NCI-H510A treated with DMSO at 0.1 percent for 48 hours (cell line): ENCODE measurements at places on chromosomes 5 and 9.

DNA sequence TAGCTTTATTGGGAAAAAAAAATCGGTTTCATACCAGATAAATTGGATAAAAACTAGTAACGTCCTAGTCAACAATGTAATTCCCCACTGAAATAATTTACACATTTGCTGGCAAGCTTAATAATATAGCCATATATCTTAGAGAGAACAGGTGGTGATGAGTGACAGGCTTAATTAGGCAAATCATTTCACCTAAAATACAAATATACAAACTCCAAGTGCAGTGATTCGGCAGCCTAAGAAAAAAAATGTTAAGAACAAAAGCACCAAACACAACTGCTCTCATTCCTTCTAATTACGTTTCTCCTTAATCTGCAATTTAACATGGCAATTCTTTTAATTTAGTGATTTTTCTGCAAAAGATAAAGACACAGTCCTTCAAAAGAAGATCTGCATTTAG, 56.0 kb upstream of the SLC25A51 start:
- no peak for DNase-seq

GRCh38 chr5:76331126-76331525, 72.0 kb upstream of the IQGAP2 start:
- DNase-seq, result no peak

GRCh38 chr5:62649476-62650113, 71.0 kb downstream of the LRRC70 start:
- DNase-seq, result peak; percentile 11

GRCh38 chr9:109652971-109653370, 127.0 kb upstream of the PALM2AKAP2 start:
- no peak for DNase-seq

DNA sequence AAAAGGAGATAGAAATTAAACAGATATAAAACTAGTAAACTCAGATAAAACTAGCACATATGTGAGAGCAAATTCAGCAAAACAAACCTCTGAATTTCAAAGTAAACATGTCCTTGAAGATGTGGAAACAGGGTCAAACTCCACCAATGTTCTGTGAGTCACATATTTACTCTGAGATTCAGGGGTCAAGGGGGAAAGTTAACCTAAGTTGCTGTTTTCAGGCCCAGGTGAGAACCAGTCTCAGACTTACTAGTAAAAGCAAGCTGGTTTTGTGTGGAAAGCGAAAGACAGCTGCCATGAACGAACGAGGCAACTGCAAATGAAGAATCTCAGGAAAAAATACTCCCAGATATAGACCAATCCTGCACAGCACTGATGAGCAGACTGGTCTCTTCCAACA, 29.0 kb downstream of the PSMB7 start:
- peak; percentile 40 for DNase-seq

GRCh38 chr5:80755626-80756025, 100.8 kb upstream of the DHFR start:
- no peak for DNase-seq

- DNase-seq, result no peak
Measured at GRCh38 chr9:132702254-132702653, 32.0 kb downstream of the GTF3C4 start.

DNA sequence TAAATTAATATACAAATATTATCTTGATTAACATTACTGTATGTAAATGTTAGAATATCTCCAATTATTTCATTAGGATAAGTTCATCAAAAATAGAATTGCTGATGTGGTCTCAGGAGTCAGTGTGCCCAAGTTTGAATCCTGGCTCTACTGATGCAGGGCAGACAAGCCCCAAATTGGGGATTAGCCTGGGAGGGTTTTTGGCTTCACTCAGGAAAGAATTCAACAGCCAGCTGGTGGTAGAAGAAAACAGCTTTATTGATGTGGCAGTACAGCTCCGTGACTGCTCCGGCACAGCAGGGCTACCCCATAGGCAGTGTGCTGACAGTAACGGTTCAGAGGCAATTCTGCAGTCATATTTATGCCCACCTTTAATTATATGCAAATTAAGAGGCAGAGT, 32.5 kb downstream of the COL27A1 start:
- DNase-seq, result no peak

- no peak for DNase-seq
Measured at GRCh38 chr5:114362197-114362976, 517 bp downstream of the KCNN2 start.

DNA sequence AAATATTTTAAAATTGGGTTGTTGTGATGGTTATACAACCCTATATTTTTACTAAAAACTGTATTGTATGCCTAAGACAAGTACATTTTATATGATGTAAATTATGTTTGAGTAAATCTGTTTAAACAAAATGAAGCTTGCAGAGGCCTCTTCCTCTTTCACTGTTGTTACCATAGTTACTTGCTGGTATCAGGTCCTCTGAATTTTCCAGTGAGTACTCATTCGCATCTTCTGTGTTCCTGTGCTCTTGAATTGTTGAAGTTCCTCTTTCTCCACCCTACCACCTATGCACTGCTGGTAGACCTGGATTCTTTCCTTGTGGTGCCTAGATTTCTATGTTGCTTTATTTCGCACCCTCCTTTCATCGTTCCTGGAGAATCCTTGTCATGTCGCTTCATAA, 938.5 kb upstream of the ACO1 start:
- no peak for DNase-seq

- no peak for DNase-seq
Measured at GRCh38 chr5:98200726-98201541, 572.5 kb upstream of the RGMB start.

DNA sequence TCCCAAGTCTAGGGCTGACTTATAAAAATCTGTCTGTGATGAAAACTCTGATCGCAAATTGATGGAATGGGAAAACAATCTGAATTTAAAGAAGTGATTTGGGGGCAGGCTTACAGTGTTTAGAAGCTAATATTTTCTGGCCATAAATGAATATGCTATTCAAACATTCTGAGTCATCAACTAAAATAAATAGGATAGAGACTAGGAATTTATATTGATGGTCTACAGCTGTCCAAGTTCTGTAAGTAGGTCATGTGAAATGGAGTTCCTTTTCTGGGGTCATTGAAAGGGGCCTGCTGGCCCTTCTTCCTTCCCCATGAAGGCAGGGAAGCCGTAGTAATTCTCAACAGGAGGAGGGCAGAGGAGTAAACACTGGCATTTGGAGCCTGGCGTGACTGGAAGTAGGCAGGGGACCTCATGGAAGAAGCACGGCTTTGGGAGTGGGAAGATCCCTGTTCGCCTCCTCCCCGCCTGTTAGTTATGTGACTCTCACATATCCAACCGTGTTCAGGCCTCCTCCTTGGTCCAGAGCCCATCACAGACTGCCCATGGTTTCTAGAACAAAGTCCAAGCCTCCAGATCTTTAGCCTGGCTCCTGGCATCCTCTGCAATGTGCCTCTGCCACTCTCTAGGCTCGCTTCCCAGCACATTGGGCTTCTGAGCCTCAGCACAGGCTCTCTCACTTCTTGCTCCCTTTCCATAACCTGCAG, 31.7 kb downstream of the ALG2 start:
- DNase-seq, result no peak

DNA sequence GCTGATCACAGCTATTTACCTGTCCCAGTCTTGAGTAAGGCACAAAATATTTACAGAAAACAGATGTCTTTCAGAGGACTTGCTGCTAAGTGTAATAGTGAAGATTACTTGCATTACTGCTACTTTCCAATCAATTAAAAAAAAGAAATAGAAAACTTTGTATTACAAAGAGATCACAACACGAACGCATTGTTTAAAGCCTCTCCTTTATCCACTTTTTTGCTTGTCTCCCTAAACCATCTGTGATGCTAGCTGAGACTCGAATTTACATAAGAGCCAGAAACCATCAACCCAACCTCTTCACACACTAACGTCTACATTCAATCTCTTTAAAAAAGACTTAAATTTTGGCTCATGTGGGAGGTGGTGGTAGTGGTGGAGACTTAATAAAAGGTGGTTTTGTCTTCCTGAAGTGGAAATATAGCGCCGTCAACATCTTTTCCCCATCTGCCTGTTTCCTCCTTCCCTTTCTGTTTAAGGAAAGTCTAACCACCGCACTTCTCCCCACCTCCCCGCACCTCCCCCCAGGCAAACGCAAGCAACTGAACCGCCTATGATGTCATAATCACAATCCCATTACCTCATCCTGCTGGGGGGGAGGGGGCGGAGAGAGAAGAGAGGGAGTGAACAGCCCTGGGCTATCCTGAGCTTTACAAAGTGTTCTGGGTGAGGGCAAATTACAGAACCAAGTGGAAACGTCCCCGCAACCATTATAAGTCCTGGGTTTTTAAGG, 948 bp upstream of the FAM53C start:
- DNase-seq, result peak; percentile 79

- no peak for DNase-seq
Measured at GRCh38 chr5:103523319-103523718, 39.3 kb downstream of the NUDT12 start.

- DNase-seq, result no peak
Measured at GRCh38 chr5:153168241-153168640, 322.2 kb upstream of the GRIA1 start.

GRCh38 chr5:172616730-172617129, 24.3 kb upstream of the NEURL1B start:
- DNase-seq, result no peak

- no peak for DNase-seq
Measured at GRCh38 chr5:32147236-32147635, 26.9 kb downstream of the GOLPH3 start.

GRCh38 chr9:27276193-27277030, 20.5 kb downstream of the EQTN start:
- peak; percentile 51 for DNase-seq

- no peak for DNase-seq
Measured at GRCh38 chr5:871596-872298, 20.9 kb downstream of the BRD9 start.

DNA sequence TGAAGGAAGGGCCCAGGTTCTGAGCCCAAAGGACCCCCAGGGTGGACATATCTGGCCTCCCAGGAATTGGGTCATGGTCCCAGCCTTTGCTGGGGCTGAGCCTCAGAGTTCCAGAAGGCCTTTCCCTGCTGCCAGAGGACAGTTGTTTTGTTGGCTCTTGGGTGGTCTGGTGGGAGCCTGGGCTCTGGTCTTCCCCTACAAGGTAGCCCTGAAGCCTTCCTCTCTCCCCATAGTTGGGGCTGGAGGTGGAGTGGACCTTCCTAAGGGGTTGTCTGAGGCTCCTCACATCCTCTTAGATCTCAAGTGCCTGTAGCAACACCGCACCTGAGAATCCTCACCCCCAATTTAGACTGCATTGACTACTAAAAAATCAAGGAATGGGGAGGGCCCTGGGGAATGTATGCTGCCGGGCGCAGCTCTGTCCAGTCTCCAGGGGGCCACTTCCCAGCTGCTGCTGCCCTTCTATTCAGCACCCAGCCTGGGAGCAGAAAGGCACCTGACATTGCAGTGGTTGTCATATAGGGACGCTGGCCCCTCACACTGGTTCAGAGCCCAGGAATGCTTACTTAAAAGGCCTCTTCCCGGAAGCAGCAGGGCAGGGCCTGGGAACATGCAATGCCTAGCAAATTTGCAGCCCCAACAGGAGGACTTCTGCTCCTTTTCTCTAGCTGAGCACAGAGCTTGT, 66.4 kb downstream of the IL31RA start:
- no peak for DNase-seq

GRCh38 chr9:133837627-133838597, 99.8 kb upstream of the SARDH start:
- DNase-seq, result no peak

DNA sequence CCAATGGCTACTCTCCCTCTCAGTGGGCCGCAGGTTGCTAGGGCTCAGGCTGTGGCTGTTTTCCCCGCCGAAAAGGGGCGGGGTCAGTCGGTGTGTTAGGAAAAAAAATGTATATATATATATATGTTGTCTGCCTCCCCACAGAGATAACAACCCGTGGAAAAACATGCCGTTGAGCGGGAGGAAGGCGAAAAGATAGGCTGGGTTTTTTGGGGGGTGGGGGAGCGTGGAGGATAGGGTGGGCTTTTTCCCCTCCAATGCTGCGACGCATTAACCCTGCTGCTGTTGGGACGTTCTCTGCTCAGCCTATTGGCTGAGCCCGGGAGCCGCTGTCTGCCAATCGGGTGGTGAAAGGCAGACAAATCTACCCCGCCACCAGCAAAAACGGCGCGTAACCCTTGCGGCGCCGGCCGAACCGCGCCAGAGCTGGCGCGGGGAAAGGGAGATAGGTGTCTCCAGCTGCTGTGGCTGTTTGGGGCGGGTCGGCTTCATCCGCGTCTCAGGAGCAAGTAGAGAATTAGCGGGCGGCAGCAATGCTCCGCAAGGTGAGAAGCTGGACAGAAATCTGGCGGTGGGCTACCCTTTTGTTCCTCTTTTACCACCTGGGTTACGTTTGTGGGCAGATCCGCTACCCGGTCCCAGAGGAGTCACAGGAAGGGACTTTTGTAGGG, at the start of gene PCDHGC4:
PCDHGC4 (plus strand) TSS at position 390 of the 671 bp plus-strand sequence; CDS start at position 534, 144 bp downstream.
- peak; percentile 34 for DNase-seq

GRCh38 chr5:55823151-55823796, 27.9 kb upstream of the IL31RA start:
- DNase-seq, result no peak

GRCh38 chr5:113526421-113526820, 12.9 kb downstream of the YTHDC2 start:
- DNase-seq, result no peak

- no peak for DNase-seq
Measured at GRCh38 chr9:109463924-109464625, 34.0 kb downstream of the PTPN3 start.

- DNase-seq, result peak; percentile 96
Measured at GRCh38 chr5:317086-317811, 4.3 kb upstream of the AHRR start.

GRCh38 chr9:117017414-117017985, 330.4 kb downstream of the TRIM32 start:
- no peak for DNase-seq

DNA sequence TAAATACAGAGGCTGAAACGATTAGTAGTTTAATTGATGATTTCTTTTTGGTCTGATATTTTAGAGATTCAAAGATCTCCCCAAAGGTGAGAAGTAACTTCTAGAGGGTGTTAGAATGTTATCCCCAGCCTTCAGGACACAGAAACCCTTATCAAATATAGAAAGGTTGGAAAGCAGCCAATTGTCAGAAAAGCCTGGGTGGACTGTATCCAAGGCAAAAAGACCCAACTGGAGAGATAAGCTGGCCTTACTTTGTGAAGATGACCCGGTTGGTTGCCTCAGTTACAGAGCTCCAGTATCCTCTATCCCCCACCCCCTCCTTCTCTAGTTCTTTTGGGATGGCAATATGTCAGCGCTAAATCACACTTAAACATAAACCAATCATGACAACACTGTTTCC, 75.7 kb downstream of the GCNT4 start:
- no peak for DNase-seq

DNA sequence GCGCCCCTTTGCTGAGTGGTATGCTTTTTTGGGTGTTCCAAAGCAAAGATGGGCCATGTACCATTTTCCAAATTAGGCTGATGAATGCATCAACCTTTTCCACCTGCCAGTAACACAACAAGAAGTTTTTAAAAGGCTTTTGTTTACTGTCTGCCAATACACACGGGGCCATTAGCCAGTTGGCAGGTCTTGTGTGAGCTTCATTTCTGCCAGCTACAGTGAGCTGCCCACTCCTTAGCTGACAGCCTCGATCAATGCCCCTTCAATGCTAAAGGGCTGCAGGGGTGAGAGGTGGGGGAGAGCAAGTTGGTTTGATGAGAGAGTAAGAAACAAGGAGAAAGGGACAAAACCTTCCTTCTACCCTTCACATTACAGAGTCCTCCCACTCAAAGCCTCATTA, 128.7 kb downstream of the C5orf15 start:
- no peak for DNase-seq
